ENCODE measurements at places on chromosomes 5 and 9.

DNA sequence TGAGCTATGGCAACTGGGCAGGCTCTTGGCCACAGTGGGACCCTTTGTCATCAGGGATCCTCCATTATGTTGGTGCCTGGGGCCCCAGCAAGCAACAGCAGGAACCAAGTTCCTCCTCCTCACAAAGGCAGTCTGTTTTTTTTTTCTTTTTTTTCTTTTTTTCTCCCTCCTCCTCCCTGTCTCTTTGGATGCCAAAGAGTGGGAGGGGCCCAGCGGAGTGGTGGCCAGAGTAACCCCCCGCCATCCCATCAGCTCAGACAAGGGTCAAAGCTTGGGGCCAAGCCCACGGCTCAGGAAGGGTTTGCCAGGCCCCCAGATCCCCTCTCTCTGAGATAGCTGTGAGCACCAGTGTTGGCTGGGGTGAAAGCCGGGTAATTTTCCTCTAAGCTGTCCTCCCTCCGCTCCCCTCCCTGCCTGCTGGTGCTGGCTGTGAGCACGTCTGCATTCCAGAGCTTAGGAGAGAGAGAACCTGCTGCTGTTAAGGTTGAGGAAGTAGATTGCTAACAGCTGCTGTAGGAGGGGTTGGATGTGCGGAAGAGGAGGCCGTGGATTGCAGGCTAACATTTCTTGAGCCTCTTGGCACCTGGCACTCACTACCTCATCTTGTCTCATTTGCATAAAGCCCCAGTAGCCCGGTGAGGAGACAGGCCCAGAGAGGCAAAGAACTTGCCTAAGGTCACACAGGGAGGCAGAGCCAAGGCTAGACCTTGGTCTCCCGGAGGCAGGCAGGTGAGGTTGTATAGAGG is 21.2 kb downstream of the GSN start:
- DNase-seq, result no peak

DNA sequence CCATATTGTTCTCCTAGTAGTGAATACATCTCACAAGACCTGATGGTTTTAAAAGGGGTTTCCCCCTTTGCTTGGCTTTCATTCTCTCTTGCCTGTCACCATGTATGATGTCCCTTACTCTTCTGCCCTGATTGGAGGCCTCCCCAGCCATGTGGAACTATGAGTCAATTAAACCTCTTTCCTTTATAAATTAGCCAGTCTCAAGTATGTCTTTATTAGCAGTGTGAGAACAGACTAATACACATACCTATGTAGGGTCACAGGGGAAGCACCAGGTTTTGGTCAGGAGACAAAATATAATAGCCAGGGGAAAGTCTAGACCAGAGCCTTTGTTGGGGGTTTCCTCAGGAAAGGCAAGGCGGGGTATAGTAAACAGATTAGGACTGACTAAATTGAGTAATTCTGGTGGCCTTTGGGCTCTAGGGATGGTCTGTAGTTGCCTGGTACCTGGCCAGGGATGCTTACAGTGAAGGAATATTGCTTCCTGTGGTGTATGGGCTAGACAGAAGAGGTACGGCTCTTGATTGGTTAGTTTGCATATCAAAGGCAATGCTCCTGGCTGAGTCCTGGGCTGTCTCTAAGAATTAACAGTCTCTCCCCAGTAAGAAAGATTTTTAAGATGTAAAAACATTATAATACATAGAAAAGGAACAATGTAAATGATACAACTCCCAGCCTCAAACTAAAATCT is 254.5 kb downstream of the ELAVL2 start:
- no peak for DNase-seq

- no peak for DNase-seq
Observed at GRCh38 chr9:80874276-80874675, 815.1 kb downstream of the TLE1 start.

GRCh38 chr9:70261131-70261870 is 2.5 kb downstream of the SMC5 start:
- no peak for DNase-seq

DNA sequence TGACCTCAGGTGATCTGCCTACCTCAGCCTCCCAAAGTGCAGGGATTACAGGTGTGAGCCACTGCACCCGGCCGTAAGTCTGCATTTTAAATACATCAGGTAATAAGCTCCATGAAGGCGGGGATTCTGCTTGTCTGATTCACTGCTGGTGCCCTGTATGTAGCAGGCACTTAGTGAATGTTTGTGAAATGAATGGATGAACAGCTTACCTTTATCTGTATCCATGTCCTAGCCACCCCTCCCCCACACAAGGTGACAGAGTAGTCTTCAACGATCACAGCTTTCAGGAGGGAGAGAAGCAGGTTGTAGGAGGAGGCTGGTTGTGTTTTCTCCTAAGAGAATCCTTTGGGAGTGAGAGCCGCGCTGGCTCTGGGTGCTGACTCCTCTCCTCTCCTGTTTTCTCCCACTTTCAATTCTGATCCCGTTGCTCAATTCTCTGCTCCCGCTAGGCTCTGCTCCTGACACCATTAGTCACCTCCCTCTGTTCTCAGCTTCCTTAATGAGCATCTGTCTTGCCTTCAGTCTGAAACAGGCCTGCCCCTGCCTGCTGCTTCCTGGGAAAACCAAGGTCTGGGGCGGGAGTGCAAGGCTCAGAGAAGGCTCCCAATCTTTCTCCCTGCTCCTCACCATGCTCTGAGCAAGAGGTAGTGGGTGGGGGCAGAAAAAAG is 88.8 kb upstream of the CTNNA1 start:
- DNase-seq, result no peak

- no peak for DNase-seq
Observed at GRCh38 chr5:73443829-73444498, 4.6 kb downstream of the FOXD1 start.

DNA sequence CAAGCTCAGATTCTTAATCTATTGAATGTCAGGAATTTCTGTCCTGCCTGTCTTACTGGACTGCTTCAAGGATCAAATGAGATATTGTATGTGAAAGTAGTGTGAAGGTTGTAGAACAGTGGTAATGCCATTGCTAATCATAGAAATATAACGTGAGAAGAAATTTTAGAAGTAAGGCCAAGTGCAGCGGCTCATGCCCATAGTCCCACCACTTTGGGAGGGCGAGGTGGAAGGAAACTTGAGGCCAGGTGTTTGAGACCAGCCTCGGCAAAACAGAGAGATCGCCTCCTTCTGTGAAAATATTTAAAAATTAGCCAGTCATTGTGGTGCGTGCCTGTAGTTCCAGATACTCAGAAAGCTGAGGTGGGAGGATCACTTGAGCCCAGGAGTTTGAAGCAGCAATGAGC is 5.1 kb upstream of the HSPA5 start:
- no peak for DNase-seq

DNA sequence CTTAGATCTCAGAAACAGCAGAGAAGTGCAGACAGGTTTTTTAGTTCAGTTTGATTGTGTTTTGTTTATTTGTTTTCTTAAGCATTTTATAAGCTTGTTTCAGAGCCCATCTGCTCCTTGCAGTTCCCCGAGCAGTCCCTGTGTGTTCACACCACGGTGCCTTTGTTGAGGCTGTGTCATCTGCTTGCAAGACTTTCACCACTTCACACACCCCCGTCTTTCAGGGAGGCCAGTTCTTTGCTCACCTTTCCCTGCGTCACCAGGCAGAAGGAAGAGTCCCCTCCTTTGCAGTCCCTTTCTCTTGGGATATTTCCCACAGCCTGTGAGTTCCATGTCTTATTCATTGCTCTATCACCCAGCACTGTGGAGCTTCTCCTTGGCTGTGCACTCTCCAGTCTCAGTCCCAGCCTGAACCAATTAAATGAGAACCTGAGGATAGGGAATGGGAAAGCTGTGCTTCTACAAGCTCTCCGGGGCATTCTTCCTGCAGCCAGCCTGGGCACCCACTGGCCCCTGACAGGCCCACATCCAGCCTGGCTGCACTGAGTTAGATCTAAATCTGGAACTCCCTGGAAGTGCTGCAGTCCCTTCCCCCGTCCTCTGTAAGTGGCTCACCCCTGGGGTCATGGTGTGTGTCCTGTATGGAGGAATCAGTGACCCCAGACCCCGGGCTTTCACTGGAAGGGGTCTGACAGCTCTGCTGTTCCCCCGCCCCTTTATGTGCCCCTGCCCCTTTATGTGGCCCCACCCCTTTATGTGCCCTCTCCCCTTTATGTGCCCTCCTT is 5.5 kb downstream of the MVB12B start:
- DNase-seq, result no peak

- no peak for DNase-seq
Observed at GRCh38 chr9:117714282-117714681, 10.1 kb downstream of the TLR4 start.

- no peak for DNase-seq
Observed at GRCh38 chr9:91564081-91564670, 140.5 kb upstream of the NFIL3 start.

- peak; percentile 10 for DNase-seq
Observed at GRCh38 chr5:178069909-178070308, 43.4 kb upstream of the N4BP3 start.

GRCh38 chr9:113632776-113633590 is 169.5 kb downstream of the RGS3 start:
- no peak for DNase-seq

DNA sequence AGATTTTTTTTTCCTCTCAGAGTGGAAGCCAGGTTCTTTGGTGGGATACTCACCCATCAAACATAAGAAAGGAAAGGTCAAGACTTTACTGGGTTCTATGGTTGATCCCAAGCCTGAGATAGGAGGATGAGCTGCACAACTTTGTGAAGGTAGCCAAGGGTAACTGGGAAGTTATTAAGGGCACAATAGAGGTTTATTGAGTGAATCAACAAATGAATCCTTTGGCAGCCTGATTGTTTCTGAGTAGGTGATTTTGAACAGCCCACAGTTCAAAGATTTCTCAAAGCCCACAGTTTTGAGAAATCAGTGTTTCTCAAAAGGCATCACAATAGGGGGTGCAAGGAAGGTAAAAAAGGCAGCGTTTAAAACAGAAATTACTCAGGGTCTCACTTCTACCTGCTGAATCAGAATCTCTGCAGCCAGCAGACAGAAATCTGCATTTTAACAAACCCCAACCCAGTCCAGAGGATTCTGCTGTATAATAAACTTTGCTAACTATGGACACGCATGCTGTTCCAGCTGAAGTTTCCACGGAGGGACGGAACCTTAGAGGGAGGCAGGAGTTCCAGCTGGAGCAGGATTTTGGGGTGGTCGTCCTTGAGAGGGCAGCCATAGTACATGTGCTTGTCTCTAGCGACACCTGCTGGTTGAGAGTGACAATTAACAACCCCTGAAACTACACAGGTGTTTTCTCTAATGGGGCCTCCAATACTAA is 32.7 kb upstream of the FSD1L start:
- DNase-seq, result peak; percentile 70

GRCh38 chr9:71357346-71357745 is 235.9 kb upstream of the TRPM3 start:
- DNase-seq, result no peak

- DNase-seq, result no peak
Observed at GRCh38 chr9:7961076-7961475, 161.5 kb upstream of the DMAC1 start.

DNA sequence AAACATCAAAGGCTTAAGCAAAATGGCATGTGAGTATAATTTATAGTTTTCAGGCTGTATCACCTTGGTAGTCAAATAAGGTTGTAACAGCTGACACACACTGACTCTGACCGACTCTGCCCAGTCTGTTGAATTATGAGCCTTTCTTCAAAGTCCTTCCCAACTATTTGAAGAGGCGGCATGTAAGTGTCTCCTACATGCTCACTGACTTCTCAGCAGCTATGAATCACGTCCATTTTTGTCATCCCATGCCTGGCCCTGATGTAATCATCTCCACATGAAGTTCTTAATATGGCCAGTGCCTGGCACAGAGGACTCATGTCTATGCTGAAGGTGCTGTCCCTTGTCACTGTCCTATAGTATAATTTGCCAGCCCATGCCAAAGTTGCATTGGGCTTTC is 5.1 kb upstream of the PTBP3 start:
- DNase-seq, result no peak

DNA sequence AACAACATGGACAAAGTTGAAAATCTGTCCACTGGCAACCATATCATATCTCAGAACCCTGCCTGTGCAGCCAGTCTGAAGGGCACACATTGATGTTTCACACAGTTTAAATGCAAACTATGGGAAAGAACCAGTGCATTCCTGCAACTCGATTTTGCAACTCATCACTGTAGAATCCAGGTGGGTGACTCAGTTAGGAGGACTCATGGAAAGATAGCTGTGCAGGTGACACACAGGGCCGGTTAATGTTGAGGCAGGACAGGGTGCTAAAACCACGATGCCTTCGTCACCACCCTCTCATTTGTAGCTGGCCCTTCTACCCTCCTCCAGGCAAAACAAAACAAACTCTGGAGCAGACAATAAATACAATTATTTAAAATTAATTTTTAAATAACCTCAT is 62.8 kb downstream of the TLE1 start:
- no peak for DNase-seq

DNA sequence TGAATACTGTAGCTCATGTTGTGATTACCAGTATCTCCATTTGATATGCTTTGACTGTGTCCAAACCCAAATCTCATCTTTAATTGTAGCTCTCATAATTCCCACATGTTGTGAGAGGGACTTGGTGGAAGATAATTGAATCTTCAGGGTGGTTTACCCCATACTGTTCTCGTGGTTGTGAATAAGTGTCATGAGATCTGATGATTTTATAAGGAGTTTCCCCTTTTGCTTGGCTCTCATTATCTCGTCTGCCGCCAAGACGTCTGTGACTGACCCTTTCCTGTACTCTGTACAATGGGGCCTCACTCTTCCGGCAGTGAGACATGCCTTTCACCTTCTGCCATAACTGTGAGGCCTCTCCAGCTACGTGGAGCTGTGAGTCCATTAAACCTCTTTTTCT is 59.3 kb downstream of the TRIO start:
- DNase-seq, result no peak

GRCh38 chr5:133564921-133565565 is 47.3 kb downstream of the FSTL4 start:
- DNase-seq, result no peak

DNA sequence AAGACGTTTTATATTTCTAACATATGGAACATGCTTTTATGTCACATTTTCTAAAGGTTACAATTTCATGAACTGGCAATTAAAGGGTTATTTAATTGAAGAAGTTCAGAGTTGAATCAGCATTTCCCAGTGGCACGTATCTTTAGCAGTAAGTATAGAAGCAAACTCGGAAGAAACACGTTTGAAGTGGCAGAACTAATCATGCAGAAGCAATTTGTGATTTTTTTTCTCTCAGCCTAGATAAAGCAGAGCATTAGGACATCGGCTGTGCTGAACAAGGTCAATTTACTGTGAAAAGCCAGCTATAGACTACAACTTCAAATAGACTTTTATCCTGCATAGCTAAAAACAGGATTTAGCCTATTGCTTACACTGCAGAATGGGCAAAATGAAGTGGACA is 104.7 kb downstream of the ISL1 start:
- DNase-seq, result no peak

DNA sequence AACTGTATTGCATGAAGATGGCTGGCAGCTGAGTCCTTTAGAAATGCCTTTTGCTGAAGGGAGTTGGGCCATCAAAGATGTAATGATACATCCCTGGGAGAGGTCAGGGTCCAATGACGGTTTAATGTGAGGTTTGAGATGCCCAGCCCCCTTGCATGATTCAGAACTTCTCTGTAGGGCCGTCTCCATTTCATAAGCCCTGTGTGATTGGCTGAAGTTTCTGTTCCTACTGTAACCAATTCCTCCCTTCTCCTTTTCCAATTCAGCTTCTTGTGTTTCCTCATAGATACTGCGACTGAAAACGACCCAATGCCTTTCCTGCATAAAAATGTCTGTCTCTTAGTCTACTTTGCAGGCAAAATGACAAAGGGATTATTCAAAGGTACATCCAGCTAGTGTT is 47.9 kb upstream of the ST8SIA4 start:
- no peak for DNase-seq

GRCh38 chr5:50798002-50798401 is 131.6 kb downstream of the PARP8 start:
- no peak for DNase-seq
